CD4-positive, alpha-beta T cell treated with Interleukin-6 at 100 ng/mL for 8 hours (primary cell): ENCODE measurements at places on chromosomes 2 and 18.
A peak's percentile ranks its signal among the peaks of the same experiment; 100 is the strongest.

DNA sequence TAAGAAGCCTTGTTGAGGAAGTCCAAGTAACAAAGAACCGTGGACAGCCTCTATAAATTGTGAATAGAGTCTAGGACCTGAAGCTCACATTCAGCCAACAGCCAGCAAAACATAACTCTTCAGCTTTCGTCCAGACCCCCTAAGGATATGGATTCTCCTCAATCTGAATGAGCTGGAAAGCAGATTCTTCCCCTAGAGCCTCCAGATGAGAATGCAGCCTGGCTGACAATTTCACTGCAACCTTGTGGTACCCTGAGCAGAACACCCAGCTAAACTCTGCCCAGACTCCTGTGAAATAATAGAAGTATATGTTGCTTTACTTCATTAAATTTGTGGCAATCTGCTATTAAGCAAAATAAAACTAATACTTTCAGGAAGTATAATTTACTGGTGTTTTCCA, 483.5 kb upstream of the SLC8A1 start:
- no peak for DNase-seq

- DNase-seq, result no peak
These were observed 70.5 kb downstream of the PRPF40A start for GRCh38 chr2:152646775-152647174.

GRCh38 chr2:3876685-3877084, 173.3 kb downstream of the DCDC2C start:
- no peak for DNase-seq

DNA sequence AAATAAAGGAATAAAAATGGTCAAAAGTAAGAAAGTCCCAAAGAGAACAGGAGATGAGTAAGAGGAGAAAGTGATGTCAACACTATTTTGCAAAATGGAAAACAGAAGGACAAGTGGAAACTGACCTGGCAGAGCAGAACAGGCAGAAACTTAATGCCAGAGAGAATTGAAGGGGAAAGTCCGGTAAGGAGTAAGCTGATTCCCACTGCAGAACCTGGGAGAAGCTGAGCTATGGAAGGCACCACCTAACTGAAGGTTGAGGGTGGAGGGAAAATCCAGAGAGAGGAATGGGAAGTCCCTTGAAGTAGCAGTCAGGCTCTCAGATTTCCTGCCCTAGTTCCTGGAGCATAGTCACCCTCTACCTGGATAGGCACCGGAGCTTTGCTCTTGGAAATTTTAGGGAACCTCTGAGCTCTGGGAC, 59.8 kb downstream of the MOGAT1 start:
- no peak for DNase-seq

DNA sequence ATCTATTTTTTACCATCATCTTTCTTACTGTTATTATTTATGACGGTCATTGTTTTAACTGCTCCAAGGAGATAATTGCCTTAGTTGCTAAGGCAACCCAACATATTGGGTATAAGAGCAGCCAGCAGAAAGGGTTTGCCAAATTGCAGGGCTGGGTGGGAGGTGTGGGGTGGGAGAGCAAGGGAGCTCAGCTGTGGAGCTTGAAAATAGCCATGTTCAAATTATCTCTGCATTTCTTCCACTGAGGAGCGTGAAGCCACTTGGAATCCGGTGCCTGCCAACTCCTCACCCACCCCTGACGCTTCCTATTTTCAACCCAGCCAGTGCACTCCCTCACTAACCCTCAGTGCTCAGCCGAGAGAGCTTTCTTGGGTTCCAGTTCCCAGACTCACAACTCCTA, 60.8 kb downstream of the SETBP1 start:
- no peak for DNase-seq

DNA sequence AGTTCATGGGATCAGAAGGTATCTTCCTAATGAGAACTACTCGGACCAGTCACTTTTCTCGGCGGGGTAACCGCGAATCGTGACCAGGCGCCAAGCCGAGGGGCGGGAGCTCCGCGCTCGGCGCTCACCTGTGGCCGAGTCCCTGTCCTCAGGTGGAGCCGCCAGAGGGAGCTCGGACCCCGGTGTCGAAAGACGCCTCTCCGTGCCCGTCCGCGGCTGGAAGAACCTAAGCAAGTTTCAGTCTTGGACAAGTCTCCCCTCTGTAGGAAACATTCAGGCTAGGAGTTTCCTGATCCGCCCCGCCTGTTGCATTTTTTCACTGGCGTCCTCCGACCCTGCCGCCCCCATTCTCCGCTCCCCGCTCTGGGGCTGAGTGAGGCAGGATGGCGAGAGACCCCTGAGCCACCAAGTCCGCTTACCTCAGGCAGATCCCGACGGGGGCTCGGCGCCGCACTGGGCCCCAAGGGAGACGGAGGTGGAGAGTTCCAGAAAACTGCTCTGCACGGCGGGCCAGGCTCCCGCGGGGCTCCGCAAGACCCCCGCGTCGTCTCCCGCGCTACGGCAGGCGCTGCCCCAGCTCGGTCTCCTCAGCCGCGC, 480 bp downstream of the DSEL start:
- DNase-seq, result peak; percentile 56

GRCh38 chr2:209600341-209601171, 171.1 kb upstream of the UNC80 start:
- no peak for DNase-seq

GRCh38 chr2:208674919-208675318, 268.3 kb downstream of the PTH2R start:
- DNase-seq, result no peak

- no peak for DNase-seq
These were observed 56.5 kb downstream of the KCNE4 start for GRCh38 chr2:223108351-223109050.

DNA sequence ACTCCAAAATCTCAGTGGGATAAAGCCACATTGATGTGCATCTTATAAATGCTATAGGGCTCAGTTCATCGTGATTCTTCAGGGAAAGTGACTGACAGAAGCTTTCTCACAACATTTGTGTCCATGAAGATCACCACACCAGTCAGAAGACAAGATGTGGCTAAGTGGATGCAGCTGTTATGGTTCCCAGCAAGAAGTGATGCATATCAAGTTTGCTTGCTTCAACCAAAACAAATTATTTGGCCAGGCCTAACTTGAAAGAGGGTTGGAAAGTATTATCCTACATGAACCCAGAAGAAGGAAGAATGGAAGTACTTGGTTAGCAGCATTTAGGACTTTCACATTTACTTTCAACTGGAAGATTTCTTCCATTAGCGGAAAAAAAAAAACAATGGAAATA, 210.0 kb upstream of the ACVR2A start:
- DNase-seq, result no peak

GRCh38 chr2:62144689-62145477, 51.0 kb upstream of the B3GNT2 start:
- no peak for DNase-seq

- DNase-seq, result no peak
These were observed 46.7 kb downstream of the CD226 start for GRCh38 chr18:69900941-69901340.

DNA sequence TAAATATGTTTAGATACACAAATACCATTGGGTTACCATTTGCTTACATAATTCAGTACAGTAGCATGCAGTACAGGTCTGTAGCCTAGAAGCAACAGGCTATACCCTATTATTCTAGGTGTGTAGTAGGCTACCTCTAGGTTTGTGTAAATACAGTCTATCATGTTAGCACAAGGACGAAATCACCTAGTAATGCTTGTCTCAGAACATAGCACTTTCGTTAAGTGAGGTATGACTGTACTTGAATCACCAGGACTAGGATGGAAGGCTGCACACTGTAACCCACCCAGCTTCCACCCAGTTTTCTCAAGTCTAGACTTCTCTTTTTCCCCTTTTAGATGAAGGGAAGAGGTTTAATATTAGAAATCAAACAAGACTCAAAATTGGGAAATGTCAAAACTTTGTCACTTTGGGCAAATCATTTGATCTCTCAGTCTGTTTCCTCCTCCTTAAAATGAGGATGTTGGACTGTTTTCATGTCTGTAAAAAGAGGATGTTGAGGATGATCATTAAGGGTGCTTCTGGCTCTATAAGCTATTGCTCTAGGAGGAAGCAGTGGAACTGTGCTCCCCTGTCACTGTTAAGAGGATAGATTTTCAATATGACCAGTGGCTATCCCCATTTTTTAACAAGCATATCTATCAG, 3.7 kb upstream of the SOCS6 start:
- no peak for DNase-seq

DNA sequence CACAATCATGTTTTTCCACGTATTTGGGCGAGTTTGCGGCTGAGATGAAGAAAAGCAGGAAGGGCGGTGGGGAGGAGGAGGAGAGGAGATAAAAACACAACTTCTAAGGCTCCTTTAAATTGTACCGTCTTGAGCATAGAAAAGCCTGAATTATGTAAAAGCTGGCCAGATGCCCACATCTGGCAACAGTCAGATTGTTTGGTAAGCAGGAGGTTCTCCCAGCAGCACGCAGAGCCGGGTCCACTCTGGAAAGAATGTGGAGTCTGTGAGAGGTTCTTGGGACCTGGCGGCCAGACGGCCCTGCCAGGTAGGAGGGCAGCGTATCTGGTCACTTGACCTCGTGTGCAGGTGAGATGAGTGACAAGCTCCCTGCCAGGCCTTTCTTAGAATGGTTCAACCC, 215.3 kb upstream of the APCDD1 start:
- no peak for DNase-seq

DNA sequence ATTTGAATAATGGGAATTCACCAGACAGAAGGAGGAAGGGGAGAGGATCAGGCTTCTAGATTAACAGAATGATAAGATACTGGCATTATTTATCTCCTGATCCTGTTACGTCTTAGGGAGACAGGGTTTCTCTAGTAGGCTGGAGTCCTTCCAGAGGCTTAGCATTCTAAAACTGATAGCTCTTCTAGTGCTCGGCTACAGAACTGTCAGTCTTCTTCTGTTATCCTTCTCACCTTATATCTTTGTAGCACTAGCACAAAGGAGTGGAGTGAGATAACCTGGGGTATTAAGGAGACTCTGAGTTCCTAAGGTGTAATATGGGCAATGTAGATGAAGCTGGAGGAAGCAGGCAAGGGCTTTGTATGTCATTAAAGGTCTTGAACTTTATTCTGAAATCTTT, 52.1 kb downstream of the PIKFYVE start:
- DNase-seq, result no peak

GRCh38 chr2:226552571-226553285, 246.9 kb downstream of the IRS1 start:
- DNase-seq, result no peak

GRCh38 chr2:75462721-75463120, 98.0 kb downstream of the EVA1A start:
- DNase-seq, result no peak

GRCh38 chr2:237639052-237639835, 11.9 kb downstream of the LRRFIP1 start:
- no peak for DNase-seq

GRCh38 chr18:75799449-75800330, 372.2 kb upstream of the SMIM21 start:
- no peak for DNase-seq

- no peak for DNase-seq
These were observed 1.9 kb upstream of the ANKRD39 start for GRCh38 chr2:96859681-96860064.

DNA sequence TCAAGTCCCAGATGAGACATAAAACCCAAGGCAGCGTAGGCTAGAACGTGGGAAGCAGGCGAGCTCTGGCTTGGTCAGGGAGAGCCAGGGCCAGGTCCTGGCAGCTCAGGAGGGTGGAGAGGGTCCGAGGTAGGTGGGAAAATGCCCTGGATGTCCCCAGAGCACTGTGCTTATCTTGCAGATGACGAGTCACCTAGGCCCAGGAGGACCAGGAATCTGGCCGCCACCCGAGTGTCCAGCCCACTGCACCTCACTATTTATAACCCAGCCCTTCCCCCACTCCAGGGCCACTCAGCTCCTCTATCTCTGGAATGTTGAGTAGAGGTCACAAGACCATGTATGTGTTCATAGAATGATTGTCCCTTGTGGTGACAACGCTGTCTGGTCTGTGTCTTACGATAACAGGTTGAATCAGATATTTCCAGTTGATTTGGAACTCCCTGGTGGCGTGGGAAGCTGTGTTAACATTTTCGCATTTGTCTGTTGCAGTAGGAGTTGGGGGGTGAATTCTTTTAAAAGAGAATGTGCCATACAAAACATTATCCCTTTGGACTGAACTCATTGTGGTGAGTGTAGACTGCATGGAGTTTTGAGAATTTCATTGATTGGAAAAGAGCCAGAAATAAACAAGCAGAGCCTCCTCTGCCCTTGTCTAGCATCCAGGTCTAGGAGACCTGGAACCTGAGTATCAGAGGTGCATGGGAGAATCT, 47.5 kb downstream of the EMILIN2 start:
- DNase-seq, result no peak

DNA sequence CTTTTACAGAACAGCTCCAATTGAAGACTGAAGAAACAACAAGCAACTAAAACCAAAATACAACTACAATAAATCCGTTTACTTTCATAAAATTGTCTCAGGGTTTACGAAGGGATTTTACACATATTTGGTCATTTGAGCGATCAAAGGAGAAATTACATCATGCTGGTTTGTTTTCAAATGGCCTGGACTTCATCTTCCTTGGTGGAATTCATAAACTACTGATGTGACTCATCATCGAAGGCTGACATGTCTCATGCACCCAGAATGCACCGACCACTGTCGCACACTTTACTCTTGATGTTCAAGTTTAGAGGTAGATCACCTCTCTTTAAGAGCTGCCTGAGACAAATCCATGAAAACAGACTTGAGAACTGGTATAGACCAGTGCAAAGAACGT, 25.6 kb upstream of the PMAIP1 start:
- DNase-seq, result no peak
